Hindlimb muscle (tissue), 1 donor: ENCODE measurements at places on chromosomes 6 and 20.

DNA sequence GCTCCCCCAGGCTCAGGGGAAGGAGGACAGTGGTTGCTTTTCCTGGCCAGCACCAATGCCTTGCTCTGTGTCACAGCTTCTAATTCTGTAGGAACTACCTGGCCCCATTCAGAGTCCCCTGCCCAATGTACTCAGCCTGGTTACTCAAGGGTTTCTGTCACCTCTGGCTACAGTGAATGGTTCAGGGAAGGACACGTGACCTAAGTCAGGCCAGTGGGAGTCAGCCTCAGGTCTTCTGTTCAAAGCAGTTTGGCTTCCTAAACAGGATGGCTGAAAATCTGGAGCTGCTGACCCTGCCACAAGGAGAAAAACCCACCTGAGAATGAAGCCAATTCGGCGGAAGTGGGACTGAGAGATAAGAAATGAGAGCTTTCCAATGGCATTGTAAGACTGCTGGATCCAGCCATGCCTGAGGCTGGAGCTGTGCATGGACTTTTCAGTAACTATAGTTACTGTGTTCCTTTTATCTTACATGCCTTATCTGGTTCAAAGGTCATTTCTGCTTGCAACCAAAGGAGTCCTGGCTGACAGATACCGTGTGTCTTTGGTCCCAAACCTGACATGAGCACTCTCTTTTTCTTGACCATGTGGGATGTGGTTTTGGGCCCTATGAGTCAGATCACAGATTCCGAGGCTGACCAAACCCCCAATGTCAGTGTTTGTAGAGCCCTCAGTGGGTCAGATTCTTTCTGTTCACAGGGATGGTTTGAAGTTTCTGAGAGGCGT is 104.3 kb downstream of the SULF2 start:
- DNase-seq, result no peak

- DNase-seq, result no peak
These were observed 29.4 kb downstream of the PNLDC1 start for GRCh38 chr6:159829526-159829925.

- DNase-seq, result no peak
These were observed 358.1 kb downstream of the SMOC2 start for GRCh38 chr6:168799067-168799466.

DNA sequence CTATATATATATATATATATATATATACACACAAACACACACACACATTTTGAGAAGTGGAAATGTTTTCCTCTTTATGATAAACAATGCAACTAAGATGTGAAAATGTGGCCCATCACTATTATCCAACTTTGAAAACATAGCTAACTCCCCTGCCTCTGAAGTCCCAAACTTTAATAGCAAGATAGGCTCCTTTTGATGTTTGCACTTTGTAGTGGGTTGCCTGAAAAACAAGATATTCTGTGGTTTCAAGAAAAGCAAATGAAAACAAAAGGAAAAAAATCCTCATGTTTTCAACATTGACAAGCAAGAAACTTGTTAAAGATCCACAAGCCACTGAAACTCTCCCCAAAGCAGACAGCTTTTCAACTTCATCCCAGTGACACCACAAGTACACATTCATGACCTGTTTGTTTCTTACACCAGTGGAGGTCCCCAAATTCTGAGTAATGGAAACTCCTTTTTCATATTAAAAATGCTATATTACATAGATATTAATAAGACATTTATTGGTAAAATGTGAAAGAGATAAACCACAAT is 90.0 kb downstream of the IPCEF1 start:
- no peak for DNase-seq

GRCh38 chr6:24755279-24755678 is 19.5 kb upstream of the GMNN start:
- DNase-seq, result no peak

- DNase-seq, result no peak
These were observed 32.9 kb downstream of the HIVEP2 start for GRCh38 chr6:142912125-142912524.

DNA sequence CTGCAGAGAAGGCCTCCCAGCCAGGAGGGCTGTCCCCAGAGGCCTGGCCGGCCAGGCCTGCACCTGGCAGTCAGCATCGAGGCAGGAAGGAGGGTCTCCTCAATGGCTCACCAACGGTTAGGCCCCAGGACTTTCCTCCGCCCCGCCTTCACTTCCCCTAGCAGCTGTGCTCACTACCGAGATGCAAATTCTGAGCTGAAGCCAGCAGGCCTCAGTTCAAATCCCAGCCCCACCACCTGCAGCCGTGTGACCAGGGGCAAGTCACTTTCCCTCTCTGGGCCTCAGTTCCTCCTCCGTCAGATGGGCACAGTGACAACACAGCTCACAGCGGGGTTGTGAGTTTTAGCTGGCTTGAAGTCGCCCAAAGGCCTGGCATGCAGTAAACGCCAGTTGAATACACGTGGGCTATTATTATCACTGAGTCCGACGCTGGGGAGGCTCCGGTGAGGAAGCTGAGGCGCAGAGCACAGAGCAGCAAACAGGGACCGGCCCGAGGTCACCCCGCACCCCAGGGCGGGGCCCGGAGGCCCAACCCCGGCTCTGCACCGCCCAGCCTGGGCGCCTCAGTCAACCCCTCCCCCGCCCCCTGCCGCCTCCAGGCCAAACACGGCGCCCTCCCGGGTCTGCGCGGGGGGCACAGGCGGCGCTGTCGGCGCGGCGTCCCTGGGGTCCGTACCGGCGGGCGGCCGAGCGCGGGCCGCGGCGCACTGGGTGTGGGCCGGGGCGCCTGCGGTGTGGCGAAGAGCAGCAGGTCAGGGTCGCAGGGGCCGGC is 671 bp downstream of the E2F1 start:
- peak; percentile 57 for DNase-seq

DNA sequence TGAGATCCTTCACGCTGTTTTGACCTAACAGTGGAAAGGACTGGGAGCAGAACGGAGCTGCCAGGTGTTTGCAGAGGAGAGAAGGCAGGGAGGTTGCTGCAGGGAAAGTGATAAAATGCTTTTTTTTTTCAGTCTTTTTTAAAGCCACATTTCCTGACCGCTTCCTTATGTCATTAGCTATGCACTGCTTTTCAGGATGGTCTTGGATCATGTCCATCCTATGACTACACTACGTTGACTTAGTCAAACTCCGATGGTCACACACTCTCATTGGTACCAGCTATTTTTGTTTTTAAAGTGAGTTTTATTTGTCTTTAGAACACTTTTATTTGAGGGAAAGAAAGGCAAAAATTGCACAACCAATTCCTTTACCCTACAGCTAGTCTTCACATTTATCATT is 89.2 kb upstream of the EXOC2 start:
- no peak for DNase-seq

GRCh38 chr6:169666441-169666840 is 35.4 kb downstream of the WDR27 start:
- DNase-seq, result no peak

- peak; percentile 44 for DNase-seq
These were observed 38.6 kb upstream of the GGTLC1 start for GRCh38 chr20:24027229-24027628.

DNA sequence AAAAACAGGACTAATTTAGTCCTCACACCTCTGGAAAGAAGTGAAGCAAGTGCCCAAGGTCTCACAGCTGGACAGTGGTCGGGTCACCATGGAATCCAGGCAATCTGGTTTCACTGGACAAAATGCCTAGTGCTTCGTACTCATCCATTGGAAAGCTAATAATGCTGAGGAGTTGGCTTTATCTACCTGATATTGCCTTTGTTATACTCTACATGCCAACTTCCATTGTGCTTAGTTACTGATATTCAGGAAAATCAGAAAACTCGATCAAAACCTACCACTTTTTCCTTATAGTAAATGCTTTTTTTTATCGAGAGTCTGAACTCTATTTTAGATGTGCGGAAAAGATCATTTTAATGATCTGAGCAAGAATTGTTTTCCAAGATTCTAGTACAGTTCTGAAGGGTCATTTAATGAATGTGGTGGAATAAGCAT is 966 bp downstream of the CFAP206 start:
- DNase-seq, result no peak

- no peak for DNase-seq
These were observed 45.6 kb upstream of the CD93 start for GRCh38 chr20:23131766-23132165.

DNA sequence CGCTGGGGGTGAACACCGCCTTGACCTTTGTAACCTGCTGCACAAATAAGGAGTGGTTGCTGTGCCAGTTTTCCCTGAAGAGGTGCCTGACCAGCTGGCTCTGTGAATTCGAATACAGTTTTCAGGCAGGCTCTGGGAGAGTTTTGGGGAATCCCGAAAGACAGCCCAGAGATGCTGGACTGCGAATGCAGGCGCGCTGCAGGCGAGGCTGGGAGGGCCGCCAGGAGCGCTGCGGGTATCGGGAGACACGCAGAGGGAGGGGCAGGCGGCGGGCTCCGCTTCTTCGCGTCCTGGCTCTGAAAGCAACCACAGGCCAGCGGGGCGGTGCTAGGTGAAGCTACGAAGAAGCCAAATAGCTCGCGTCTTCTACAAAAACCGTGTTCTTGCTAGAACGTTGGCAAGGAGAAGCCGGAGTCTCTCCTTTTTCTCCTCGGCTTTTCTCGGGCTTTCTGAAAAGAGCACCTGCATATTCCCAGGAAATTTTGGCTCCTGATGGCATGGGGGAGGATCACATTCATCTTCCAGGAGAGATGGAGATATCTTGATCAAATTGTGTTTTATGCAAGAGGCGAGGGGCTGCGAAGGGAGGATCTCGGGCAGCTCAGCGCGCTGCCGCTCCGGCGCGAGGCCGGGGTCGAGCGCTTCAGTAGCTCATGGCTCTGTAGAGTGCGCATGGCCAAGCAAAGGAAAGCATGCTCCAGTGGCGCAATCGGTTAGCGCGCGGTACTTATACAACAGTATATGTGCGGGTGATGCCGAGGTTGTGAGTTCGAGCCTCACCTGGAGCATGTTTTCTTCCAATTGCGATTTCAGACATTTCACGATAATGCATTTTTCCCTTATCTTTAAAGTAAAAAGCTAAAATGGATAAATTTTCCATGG is 158.1 kb upstream of the ZNF184 start:
- DNase-seq, result peak; percentile 8

DNA sequence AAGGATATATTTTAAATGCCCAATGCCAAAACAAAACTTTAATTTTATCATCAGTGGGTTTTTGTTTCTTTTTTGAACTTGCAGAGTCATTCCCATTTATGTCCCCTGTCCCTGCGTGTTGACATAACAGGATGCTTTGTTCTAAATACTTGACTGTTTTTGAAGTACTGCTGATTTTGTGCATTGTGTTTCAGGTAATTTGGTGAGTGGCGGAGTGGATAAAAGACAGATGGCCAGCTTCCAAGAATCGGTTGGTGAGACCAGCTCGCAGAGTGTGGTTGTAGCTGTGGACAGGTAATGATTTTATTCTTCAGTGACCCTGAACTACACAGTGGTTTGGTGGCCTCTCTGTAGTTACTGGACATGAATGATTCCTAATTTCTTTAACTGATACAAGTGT is 50.5 kb upstream of the CSE1L start:
- no peak for DNase-seq

GRCh38 chr6:4488389-4488788 is 287.8 kb upstream of the CDYL start:
- no peak for DNase-seq

GRCh38 chr6:43801495-43802181 is 31.6 kb downstream of the VEGFA start:
- no peak for DNase-seq

GRCh38 chr6:132179955-132180354 is 221.3 kb downstream of the MOXD1 start:
- no peak for DNase-seq

GRCh38 chr20:47133809-47134456 is 222.6 kb downstream of the ZMYND8 start:
- no peak for DNase-seq

GRCh38 chr6:128167552-128167951 is 266.7 kb upstream of the THEMIS start:
- no peak for DNase-seq

DNA sequence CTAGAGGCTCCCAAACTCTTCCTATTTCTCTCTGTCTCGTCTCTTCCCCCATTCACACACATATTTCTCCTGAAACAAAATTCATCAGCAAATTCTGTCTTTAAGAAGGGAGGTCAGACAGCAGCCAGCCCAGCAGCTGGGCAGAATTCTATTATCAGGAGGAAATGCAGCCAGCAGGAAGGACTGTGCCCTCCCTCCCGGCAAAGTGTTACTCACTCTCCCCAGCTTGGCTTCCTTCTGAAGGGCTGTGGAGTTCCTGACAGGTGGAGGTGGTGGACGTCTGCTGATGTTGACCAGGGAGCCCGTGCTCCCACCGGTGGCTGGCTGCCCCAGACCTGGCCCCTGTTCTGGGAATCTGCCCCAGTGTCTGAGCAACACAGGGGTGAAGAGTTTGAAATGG is 37.3 kb downstream of the KCNB1 start:
- DNase-seq, result no peak

DNA sequence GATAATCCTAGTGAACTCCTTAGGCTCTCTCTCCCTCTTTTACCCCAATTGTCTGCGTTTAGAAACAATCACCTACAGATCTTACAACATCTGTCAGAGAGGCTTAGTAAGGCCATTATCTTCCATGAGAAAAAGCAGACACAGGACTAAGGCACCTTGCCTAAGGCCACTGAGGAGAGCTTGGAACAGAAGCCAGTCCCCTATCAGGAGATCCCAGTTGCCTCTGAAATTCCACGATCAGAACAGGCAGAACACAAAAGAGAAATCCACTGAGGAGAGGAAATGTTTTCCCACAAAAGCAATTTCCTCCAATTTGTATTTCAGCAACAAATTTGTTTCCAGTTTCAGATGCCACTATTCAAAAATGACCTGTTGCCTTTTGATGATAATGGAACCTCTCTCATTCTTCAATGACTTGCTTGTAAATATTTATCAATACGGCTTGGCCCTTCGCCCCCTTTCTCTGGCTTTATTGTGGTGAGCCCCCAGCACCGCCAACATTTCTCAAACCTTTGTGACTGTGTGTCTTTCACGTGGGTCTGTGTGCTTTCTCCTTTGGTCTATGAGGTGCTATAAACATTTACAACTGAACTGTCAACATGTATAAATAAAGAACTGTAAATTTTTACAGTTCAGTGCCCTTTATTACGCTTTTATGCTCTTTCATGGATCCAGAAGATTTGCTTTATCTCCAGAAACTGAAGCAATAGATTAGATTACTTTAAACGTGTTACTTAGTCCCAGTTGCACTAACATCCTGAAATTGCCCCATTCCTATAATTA is 187.8 kb upstream of the PHACTR1 start:
- no peak for DNase-seq

- no peak for DNase-seq
These were observed 7.7 kb upstream of the CAP2 start for GRCh38 chr6:17385660-17386059.

DNA sequence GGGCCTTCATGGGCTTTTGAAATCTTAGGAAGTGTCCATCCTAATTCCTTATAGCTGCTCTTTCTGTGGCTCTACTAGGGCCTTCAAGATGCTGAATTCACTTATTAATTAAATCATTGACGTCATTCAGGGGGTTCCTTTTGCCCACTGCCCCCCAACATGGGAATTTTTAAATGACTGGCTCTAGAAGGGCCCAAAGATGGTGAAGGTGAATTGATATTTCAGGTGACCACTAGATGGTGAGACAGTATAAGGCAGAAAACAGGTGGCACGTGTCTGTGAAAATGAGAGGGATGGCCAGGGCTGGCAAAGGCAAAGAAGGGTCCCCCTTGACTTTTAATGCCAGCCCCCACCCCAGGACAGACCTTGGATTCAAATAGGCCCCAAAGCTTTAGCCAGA is 11.8 kb downstream of the GNAS start:
- DNase-seq, result no peak

GRCh38 chr6:21340573-21340972 is 253.0 kb upstream of the SOX4 start:
- DNase-seq, result no peak

- DNase-seq, result no peak
These were observed 122.4 kb downstream of the TCP11 start for GRCh38 chr6:35018746-35019145.
